Pancreas (tissue), 10 donors: ENCODE measurements at places on chromosomes 11 and 22.

GRCh38 chr22:41347066-41347859, 34.5 kb upstream of the TEF start:
- no peak for DNase-seq

DNA sequence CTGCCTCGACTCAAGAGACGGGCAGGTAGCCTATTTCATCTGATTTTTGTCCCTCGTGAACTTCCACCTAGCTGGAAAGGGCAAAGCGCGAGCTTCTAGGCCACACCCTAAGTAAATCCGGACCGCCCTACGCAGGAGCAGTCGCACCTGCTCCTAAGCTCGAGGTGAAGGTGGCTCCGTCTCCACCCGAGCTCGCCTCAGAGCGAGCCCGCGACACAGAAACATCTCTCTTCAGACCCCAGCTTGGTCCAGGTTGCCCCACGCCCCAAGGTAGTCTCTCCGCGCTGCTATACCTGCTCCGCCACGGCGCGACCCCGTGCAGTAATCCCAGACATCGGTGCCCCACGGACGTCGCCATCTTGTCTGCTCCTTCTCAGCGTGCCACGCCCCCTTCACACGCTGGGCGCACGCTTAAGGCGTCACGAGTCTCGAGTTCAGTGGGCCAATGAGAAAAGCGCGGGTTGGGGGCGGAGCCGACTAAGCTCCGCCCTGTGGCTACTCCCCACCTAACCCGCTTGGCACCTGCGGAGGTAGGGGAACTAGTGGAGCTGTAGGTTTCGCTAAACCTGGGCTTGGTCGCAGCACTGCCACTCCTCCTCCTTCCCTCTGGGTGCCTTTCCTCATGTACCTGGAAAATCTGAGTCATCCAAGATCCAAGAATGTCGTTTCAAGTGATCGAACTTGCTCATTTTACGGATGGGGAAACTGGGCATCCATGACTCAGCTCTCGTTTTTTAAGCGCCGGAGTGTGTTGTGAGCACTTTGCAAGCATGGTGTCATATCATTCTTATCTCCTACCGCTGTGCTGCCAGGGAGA, at the start of gene PISD:
TSS of gene PISD (minus strand) at position 365 of the 817 bp plus-strand sequence. CDS start at position 358, 7 bp downstream.
- peak; percentile 94 for DNase-seq

GRCh38 chr22:20056696-20057386, 23.2 kb upstream of the DGCR8 start:
- no peak for DNase-seq

GRCh38 chr11:108474664-108475463, 7.5 kb upstream of the C11orf65 start:
- DNase-seq: peak; percentile 17

DNA sequence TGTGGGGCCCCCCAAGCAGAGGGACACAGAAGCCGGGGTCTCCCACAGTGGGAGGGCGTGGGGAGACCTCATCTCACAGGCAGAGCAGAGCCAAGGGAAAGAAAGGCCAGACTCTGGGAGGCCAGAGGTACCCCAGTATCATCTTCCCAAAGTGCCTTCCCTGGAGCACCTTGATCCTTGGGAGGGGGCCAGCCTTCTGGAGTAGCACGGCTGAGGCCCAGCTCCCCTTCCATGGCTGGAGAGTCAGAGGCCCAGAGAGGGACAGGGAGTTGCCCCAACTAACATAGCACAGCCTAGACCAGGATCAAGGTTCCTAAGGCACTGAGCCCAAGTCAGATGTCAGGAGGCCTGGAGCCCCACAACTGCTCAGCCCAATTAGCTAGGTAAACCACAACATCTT, 50.6 kb downstream of the ELFN2 start:
- DNase-seq: no peak

DNA sequence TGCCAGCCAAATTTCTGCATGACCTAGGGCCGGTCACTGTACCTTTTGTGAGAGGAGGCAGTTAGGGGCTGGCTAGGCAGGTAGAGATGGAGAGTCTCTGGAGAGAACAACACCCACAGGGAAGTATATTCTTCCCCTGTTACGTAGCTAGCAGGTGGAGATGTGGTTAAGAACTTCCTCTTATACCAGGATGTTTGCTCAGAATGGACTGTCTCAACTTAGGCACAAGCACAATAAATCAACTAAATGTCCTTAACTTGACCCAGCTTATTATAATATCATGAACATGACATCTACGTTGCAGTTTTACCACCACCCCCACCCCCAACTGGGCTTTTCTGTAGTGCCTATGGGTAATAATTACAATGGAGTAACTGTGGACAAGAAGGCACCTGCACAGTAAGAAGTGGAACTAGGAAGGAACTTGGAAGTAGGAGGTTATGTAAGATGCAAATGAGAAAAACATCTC, 60.7 kb upstream of the MPEG1 start:
- DNase-seq: no peak

- DNase-seq: no peak
These were observed 164.8 kb downstream of the C11orf87 start for GRCh38 chr11:109586789-109587188.

DNA sequence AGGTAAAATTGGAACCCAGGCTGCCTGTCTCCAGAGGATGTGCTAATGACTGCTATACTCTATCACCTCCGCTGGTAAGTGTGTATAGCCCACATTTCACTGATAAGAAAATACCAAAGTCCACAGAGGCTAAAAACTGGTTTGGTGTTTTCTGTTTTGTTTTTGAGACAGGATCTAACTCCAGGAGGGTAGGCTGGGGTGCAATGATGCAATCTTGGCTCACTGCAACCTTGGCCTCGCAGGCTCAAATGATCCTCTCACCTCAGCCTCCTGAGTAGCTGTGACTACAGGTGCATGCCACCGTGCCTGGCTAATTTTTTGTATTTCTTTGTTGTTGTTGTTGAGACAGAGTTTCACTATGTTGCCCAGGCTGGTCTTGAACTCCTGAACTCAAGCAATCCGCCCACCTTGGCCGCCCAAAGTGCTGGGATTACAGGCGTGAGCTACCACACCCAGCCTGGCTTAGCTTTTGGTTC, 409.8 kb downstream of the LARGE1 start:
- no peak for DNase-seq

- DNase-seq: no peak
These were observed 284.4 kb upstream of the MTNR1B start for GRCh38 chr11:92685049-92685448.

DNA sequence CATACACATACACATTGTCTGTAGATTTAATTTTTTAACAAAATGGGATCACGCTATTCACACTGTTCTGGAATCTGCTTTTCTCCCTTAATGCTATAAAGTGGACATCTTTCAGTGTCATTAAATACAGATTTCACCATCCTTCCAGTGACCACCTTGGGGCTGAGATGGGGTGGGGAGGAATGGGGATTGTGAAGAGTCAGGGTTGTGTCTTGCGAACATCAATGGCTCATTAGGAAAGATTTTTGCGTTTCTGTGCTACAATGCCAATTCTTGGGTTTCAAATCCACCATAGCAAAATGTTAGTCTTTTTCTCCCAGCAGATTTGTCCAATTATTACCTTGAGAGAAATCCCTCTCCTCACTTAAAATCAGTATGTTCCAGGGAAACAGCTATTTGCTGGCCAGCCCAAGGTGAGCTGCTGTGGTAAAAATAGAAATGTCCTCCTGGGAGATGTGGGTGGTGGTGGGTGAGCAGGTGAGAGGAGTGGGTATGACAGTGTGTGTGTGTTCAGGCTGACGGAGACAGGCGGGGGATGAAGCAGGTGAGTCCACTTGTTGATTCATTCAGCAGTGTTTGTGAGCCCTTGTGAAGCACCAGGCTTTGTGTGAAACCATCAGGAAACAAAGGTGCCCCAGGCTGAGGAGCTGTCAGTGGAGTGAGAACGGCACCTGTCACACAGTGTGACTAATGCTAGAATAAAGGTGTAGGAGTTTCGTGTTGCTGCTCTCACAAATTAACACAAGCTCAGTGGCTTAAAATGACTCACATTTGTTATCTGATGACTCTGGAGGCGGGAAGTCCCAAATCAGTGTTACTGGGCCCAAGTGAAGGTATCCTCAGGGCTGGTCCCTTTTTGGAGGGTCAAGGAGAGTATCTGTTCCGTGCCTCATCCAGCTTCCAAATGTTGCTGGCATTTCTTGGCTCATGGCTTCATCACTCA, 1.7 kb upstream of the CBX6 start:
- no peak for DNase-seq

- no peak for DNase-seq
These were observed 64.1 kb upstream of the WNT11 start for GRCh38 chr11:76270389-76270788.

GRCh38 chr22:44823396-44823795, 71.0 kb downstream of the ARHGAP8 start:
- peak; percentile 23 for DNase-seq

DNA sequence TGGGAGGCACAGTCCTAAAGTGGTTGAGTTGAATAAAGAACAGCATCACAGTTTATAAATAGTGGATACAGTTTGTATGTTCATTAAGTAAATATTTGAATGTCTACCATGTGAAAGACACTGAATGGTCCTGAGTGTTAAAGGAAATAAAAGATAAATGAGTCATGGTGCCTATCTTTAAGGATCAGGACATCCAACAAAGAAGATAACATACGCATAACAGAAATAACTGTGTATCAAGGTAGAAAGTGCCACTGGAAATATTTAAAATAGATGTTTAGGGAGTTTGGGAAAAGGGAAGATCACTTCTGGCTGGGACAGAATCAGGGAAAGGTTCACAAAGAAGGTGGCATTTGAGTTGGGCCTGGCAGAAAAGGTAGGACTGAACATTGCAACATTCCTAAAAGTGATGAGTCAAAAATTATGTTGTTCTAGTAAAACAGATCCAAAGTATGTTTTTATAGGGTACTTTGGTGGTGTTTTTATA, 41.5 kb downstream of the CSTPP1 start:
- no peak for DNase-seq

GRCh38 chr11:9030601-9031000, 26.8 kb upstream of the NRIP3 start:
- no peak for DNase-seq

DNA sequence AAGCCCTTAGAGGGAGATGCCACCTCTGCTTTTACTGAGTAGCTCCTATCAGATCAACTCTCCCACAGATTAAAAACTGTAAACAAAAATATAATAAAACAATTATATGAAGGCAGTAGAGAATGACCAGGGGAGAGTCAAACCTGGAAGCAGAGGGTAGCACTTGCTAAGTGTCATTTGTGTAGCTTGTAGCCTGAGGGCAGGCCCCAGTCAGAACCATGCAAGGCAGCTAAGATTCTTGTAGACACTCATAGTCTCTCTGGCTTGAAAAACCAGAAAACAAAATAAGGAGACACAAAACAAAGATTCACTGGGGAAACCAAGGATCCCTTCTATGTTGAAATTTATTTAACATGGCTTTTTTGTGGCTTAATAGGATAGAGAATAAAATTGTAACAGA, 110.4 kb downstream of the WNT11 start:
- DNase-seq: no peak

- no peak for DNase-seq
These were observed 978.7 kb downstream of the DLG2 start for GRCh38 chr11:84648471-84648870.

DNA sequence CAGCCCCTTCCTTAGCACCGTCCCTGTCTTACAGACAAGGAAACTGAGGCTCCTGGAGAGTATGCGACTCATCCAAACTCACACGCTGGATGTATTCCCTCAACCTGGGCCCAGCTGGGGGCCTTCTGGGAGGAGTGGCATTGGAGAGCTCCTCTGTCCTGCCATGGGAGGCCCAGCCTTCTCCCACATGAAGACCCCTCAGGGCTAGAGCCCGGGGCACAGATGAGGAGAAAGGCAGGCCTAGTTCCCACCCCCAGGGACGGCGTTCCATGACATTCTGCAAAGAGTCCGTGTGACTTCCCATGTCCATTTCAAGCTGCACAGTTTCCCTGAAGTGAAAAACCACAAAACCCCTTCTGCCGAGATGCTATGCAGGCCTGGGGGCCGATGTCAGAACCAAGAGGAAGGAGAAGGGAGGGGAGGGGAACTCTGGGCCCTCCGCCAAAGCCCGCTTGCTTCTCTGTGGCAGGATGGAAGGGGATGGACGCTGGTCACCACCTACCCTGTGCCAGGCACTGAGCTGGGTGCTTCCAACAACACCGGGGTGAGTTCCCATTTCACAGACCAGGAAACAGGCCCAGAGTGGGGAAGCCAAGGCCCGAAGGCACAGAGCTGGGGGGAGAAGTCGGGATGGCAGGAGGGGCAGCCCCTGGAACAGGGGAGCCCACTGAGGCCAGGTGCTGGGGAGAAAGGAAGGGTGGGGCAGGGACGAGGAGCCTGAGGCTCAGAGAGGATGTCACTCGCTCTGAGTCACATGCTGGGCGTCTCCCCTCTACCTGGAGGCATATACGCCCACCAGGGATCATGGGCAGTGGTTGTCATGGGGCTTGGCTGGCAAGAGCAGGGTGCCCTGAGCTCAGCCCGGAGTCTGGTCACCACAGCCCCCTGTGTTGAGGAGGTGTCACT, 15.7 kb downstream of the RAC2 start:
- DNase-seq: no peak

DNA sequence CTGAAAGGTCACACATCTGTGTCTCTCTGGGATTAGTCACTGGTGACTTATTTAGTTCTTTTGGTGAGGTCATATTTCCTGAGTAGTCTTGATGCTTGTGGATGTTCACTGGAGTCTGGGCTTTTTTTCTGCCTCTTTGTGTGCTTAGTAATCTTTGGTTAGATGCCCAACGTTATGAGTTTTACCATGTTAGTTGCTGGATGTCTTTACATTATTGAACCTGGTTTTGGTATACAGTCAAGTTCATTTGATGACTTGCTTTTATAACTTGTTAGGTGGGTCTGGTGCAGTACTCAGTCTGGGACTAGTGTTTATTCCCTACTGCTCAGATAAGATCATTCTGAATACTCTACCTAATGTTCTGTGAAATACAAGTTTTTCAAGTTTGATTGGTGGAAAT, 26.2 kb upstream of the SLC37A2 start:
- DNase-seq: no peak

DNA sequence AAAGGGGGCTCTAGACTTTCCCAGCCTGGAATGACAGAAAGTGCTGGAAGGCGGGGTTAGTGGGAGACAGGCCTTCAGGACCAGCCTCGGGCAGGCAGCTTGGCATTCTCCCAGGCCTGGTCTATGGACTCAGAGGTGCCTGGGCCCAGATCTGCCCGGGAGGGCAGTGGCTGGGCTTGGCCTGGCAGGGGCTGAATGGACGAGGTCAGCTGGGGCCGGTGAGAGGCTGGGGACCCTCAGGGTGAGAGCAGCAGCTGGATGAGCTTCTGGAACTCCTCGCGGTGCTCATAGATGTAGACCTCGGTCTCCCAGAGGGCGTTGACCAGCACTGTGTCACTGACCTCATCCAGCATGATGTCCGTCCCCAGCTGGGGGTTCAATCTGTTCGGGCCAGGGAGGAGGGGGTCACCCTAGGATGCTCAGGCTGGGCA, 1.5 kb upstream of the BAIAP2L2 start:
- no peak for DNase-seq

DNA sequence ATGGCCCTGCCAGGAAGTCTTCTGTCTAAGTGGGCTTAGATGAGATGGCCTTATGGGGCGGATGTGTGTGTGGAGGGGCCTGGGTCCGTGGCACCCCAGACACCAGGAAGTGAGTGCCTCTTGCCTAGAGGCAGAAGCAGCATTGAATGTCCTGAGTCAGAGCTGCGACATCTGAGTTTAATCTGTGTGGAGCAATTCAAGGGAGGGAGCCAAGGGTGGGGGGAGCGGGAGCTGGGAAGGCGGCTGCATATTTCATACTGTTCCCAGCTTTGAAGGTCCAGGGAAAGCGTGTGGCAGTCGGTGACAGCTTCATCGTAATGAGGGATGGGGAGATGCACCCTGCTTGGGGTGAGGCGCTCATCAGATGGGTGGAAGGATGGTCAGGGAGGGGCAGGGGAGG, 73.5 kb upstream of the THY1 start:
- no peak for DNase-seq
